ENCODE measurements at places on chromosomes 11 and 22.

GRCh38 chr11:26283852-26284408 lies 48.0 kb upstream of the ANO3 start:
- no peak for DNase-seq

DNA sequence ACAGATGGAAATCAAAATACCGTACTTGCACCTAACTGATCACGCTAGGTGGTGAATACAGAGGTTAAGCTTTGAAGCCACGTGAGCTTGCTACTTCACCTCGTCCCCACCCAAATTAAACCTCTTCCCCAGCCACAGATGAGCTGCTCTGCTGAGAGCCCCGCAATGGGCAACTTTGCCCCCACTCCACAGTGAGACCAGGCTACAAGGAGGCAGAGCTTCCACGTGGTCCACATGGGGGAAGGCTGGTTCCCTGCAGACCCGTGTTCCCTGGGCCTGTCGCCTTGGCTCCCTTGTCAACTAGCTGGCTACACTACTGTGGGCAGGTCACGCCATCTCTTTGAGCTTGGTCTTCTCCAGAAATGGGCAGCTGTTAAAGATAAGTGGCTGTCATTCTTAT lies 10.9 kb downstream of the CD5 start:
- no peak for DNase-seq

DNA sequence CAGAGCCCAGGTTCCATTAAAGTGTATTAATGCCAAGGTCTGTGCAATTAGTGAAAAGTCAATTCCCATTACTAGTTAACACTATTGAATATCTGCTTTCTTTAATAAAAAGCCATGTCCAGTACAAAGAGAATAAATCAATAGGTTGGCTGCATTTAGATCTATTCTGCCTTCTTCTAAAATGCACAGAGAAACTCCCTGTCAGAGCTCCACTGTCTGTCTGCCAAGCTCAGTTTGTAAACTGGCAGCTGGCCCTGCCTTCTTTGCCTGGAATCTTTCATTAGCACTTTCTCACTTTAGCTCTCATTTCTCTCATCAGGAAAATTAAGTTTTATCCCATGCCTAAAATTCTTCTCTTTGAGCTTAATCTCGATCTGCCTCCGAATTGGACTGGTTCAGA lies 35.6 kb downstream of the ARL14EP start:
- DNase-seq, result no peak

DNA sequence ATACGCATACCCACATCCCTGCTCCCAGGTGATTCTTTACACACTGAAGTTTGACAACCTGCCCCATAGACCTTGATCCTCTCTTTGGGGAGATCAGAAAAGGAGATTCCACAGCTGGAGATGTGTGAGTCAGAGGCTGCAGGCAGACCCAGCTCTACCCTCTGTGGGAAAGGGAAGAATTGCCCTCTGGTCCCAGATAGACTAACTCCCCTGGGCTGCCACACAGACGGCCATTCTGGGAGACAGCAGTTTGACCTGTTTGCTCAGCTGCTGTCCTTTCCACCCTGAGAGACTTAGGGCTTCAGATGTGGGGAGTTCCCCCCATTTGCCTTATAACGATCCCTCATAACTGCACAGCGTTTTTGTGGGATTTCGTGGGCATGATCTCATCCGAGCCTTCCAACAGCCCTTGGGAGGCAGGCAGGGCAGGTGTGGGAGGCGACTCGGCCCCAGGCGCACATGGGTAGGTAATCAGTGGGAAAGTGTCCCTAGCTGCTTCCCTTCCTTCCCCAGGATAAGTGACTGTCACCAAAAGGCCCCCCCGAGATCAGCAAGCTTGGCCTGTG lies 14.1 kb downstream of the FAM83F start:
- no peak for DNase-seq

DNA sequence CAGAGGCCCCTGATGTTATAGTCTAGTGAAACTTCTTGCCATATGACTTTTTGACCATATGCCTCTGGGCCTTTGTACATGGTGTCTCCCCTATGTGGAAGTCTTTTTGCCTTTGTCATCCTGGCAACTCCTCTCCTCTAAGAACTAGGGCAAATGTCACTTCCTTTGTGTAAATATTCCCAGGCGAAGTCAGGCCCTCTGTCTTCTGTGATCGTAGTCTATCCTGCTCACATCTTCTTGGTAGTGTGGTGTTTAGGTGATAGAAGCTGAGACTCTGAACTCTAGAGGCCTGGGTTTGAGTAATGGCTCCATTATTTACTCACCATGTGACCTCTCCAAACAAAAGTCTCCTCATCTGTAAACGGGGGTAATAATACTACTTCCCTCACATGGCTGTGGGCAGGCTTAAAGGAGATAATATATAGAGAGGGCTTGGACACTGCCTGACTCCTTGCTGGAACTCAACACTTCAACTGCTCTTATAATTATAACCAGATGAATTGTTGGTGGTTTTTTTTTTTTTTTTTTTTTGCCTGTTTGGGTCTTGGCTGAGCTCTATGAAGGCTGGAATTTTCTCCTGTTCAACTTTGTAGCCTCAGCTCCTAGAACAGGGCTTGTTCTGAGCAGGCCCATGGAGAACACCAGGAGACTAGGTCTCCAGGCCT lies 43.8 kb downstream of the INSC start:
- DNase-seq, result no peak

GRCh38 chr11:72112978-72113808 lies 698 bp upstream of the ANAPC15 start:
- no peak for DNase-seq

All from stimulated activated CD8-positive, alpha-beta memory T cell treated with anti-CD3 and anti-CD28 coated beads, Interleukin-4, amount 100 ng/mL, for 1 hour (primary cell).